ENCODE measurements at places on chromosomes 12 and 14.

- no peak for DNase-seq
These were observed 214.1 kb upstream of the FLRT2 start for GRCh38 chr14:85315733-85316290.

DNA sequence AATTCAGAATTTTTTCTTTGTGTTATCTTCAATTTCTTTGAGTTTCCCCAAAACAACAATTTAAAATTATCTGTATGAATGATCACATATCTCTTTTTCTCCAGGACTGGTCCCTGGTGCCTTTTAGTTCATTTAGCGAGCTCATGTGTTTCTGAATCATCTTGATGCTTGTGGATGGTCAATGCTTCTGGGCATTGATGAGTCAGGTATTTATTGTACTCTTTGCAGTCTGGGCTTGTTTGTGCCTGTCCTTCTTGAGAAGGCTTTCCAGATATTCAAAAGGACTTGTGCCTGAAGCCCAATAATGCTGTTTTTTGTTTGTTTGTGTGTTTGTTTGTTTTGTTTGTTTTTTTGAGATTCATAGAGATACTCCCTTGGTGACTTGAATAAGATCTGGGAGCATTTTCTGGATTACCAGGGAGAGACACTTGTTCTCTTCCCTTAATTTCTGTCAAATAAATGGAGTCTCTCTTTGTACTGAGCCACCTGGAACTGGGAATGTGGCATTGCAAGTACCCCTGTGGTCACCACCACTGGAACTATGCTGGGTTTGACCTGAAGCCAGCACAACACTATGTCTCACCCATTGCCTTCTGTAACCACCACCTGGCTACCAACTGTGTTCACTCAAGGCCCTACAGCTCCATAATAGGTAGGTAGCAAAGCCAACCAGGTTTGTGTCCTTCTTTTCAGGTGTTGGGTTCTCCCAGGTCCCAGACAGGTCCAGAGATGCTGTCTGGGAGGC lies 56.3 kb downstream of the SLC6A15 start:
- DNase-seq: no peak

GRCh38 chr12:109845824-109846205 lies 12.6 kb upstream of the TRPV4 start:
- DNase-seq: no peak

DNA sequence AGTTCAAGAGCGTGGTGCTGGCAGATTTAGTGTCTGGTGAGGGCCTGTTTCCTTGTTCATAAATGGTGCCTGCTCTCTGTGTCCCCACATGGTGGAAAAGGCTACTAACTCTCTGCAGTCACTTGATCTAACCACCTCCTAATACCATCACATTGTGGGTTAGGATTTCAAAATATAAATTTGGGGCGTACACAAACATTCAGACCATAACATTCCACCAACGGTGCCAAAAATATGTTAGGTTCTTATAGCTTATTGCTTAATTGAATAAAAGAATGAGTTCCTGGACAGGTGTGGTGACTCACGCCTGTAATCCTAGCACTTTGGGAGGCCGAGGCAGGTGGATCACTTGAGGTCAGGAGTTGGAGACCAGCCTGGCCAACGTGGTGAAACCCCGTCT lies 3.4 kb upstream of the DYRK2 start:
- no peak for DNase-seq

GRCh38 chr12:114894076-114894475 lies 210.1 kb upstream of the TBX3 start:
- no peak for DNase-seq
